Stimulated activated CD8-positive, alpha-beta memory T cell treated with anti-CD3 and anti-CD28 coated beads, Interleukin-2, amount 100 ng/mL, for 1 hour (primary cell): ENCODE measurements at places on chromosomes 7 and 10.

DNA sequence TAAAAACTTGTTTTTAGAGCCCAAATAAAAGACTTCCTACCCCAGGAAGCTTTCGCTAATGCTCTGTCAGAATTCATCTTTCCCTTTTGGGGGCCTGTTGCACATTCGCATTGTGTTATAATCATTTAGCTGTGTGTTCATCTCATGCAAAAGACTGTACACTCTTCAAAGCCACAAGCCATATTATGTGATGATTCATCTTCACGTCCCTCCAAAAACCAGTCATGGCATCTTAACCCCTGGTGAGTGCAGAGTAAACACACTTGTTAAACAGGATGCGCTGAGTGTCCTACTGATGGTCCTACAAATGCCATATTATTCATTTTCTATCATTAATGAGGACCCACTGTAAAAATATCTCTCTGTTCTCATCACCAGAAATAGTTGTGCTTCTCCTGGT, 235.4 kb downstream of the KIAA1217 start:
- no peak for DNase-seq

DNA sequence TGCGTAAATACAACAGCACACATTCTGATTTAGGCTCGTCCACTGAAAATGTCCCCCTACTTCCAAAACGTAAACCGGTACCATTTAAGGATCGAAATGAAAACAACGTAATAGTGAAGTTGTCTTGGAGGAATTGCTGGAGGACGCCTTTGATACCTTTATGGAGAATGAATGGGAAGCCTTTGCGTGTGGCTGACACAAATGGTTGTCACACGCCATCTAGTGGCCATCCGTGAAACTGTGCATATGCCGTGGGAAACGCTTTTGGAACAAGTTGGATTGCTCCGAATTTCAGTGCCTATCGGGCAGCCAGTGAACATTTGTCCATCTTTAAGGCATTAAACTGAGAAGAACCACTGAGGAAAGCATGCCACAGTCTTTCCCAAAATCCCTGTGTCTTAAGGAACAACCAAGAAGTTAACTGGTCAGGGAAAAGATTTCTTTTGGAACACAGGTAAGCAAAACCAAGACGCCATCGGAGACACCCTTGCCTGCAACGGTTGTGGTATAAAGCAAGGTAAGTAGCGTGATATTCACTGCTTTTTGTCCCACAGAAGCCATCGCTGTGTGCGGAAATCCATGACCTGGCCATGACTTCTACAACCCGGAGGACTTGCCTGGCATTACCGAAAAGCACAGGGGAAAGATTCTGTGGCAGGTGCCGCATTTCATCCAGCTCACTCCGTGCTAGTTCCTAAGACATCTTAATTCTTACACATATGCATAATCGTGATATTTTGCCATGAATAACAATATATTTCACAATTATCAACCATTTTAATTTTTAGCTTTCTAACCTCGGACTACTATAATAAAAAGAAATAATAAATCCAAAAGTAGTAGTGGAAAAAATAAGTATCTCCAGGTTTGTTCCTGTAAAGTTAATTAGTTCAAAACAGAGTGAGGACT, 100.6 kb downstream of the FAM204A start:
- DNase-seq = peak; percentile 31

GRCh38 chr10:63430091-63430998, 35.4 kb downstream of the JMJD1C start:
- DNase-seq = no peak

DNA sequence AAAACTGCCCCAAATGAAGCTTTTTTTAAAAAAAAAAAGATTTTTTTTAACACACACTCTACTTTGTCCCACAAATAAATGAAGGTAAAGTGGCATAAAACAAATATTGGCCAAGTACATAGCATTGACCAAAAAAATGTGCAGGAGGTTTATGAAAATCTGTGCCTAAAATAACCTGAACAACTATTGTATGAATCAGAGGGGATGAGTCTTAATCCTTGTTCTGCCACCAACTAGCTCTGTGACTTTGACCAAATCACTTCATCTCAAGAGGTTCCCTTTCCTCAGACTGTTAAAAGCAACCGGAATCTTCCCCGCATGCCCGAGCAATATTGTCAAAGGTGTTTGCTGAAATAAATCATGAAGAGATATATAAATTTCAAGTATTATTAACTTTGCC, 150.4 kb upstream of the NEBL start:
- no peak for DNase-seq

GRCh38 chr7:77855371-77856083, 57.0 kb downstream of the PHTF2 start:
- no peak for DNase-seq

DNA sequence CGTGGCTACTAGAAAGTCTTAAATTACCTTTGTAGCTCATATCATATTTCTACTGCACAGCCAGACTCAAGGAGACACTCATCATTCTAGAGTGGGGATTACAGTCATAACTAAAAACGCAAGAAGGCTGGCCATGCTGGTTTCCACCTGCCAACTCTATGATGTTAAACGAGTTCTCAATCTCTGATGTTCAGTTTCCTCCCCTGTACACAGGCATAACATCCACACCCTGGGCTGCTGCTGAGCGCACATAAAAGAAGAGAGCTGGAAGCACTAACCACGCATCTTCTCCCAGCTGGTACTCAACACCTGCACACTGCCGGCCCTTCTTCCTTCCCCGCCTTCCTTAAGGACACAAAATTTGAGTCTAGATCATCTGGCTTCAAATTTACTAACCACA, 60.5 kb downstream of the SORBS1 start:
- DNase-seq = no peak

- no peak for DNase-seq
These were observed 100.8 kb downstream of the C10orf90 start for GRCh38 chr10:126569513-126570244.

GRCh38 chr7:27260211-27260610, 17.6 kb downstream of the EVX1 start:
- no peak for DNase-seq
